GM12865 (cell line): ENCODE measurements at places on chromosomes 6 and 20.

- DNase-seq = no peak
These were observed 149.4 kb upstream of the MLN start for GRCh38 chr6:33953171-33953570.

DNA sequence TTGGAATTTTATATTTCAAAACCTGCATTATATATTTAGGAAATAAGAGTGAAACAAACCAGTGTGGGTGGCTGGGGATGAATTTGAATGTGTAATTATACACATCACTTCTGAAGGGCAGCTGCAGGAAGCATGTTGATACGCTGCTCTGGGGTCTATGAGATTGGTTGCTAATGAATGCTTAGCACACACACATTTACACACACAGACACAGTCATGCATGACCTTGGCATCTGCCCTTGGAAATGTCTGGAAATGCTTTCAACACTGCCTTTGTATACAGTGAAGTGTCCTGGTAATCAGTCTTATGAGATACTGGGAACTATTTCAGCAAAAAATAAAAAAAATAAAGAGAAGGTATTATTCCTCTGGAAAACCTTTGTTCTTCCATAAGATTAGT, 83.4 kb downstream of the ELOVL4 start:
- no peak for DNase-seq

- DNase-seq = no peak
These were observed 4.7 kb upstream of the SLCO4A1 start for GRCh38 chr20:62637521-62638054.

DNA sequence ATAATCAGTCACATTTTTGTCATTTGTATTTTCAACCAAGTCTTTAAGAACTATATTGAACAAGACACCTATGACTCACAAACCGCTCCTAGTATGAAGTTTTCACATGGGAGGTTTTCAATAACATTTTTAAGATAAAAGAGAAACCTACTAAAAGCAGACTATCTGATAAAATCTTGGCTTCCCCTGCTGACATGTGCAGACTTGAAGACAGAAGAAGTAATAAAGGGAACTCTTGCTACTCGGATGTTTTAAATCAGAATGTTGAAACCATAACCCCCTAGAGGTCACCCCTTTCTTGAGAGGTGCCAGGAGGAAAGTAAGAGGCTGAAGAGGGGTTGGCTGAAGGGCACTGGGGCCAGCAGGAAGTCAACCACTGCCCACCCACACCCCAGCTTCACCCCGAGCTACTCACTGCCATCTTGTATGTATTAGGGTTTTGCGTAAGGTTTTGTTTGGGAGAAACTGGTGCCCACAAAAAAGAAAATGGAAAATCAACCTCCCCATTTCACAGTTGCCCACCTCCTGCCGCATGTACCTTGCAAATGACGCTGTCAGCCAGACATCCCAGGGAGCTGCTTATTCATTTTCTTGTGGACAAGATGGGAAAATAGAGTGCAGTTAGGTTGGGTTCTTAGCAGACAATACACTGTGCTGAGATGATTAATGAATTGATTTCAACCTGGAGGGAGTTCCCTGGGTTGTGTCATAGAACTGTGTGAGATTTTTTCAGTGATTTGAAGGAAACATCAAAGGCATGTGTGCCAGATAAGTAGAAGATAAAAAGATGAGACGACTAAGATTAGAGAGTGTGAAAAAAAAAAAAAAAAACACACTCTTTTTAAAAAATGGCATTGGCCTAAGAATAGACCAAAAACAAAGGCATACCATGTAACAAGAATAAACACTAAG, 83.2 kb upstream of the TAB2 start:
- no peak for DNase-seq

- no peak for DNase-seq
These were observed 132.7 kb upstream of the SLC22A16 start for GRCh38 chr6:110609101-110609500.

GRCh38 chr6:5766260-5766659, 240.5 kb downstream of the NRN1 start:
- no peak for DNase-seq

- DNase-seq = no peak
These were observed 13.3 kb upstream of the BEND3 start for GRCh38 chr6:107128577-107128976.
